ENCODE measurements at places on chromosomes 1 and 21. TPM values are rescaled to one million over a fixed set of nuclear protein-coding genes. Genes with fewer than 3 reads are reported as not detected.

GRCh38 chr1:7012461-7012924 lies 227.2 kb downstream of the CAMTA1 start:
- no peak overlapping the region for H3K4me3 ChIP-seq
- H3K36me3 ChIP-seq = no peaks in the 10 kb centered on the region
- H3K27me3 ChIP-seq = peaks cover 13% of the 10 kb centered on the region
- DNase-seq = no peak

DNA sequence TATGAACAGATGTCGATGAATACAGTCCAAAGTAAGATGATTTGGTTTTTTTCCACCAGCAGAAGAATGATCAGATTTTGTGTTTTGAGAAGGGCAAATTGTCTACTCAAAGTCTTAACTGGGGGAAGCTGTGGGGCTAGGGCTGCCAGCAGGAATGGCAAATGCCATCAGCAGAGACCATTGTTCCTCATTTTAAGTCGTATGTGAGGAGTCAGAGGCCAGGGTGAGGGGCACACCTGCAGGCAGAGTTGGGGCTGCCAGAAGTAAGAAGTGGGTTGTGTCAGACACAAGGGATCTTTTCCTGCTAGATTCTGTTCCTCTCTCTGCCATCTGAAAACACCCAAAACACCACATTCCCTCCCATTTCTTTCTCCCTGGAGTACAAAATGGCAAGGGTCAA lies 8.7 kb downstream of the PARK7 start:
- peaks cover 24% of the 10 kb centered on the region for H3K36me3 ChIP-seq
- no peaks in the 10 kb centered on the region for H3K27me3 ChIP-seq
- DNase-seq = no peak
- no peak overlapping the region for H3K4me3 ChIP-seq
- H3K27ac ChIP-seq = no peak overlapping the region
- H3K4me1 ChIP-seq = peaks cover 9% of the 10 kb centered on the region

GRCh38 chr1:76868154-76868882 lies 1.0 kb downstream of the ST6GALNAC5 start:
- DNase-seq = peak; percentile 58
- peak overlapping the region; percentile 97 for H3K27ac ChIP-seq
- peaks cover 3% of the 10 kb centered on the region for H3K27me3 ChIP-seq
- peaks cover 12% of the 10 kb centered on the region for H3K36me3 ChIP-seq

- no peaks in the 10 kb centered on the region for H3K27me3 ChIP-seq
- no peak overlapping the region for H3K27ac ChIP-seq
- peaks cover 28% of the 10 kb centered on the region for H3K4me1 ChIP-seq
- H3K4me3 ChIP-seq = peak overlapping the region; percentile 53
Observed at GRCh38 chr1:23964790-23965740, 5.4 kb downstream of the PNRC2 start.

- no peak for DNase-seq
- no peaks in the 10 kb centered on the region for H3K36me3 ChIP-seq
- no peaks in the 10 kb centered on the region for H3K4me1 ChIP-seq
- no peaks in the 10 kb centered on the region for H3K27me3 ChIP-seq
Observed at GRCh38 chr1:213669964-213670691, 317.6 kb upstream of the PROX1 start.

The RAB3B gene
- total RNA-seq = 2.4 TPM

DNA sequence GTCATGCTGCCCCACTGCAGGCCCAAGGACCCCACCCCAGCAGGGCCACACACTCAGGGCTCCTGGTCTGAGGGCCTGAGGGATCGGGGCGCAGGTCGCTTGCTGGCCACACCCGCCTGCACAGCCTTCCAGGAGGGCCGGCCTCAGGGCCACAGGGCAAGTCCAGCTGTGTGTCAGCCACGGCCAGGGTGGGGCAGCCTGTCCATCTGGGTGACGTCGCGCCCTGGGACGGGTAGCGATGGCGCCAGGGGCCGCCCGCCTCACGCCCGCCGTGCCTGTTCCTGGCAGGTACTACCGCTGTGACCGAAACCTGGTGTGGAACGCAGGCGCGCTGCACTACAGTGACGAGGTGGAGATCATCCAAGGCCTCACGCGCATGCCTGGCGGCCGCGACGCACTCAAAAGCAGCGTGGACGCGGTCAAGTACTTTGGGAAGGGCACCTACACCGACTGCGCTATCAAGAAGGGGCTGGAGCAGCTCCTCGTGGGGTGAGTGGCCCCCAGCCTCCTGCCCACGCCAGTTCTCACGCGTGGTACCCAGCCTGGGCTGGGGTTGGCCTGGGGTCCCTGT lies 2.5 kb downstream of the COL6A1 start:
- peaks cover 14% of the 10 kb centered on the region for H3K4me1 ChIP-seq
- H3K27me3 ChIP-seq = peaks cover 2% of the 10 kb centered on the region
- peak overlapping the region; percentile 61 for H3K4me3 ChIP-seq
- no peak overlapping the region for H3K27ac ChIP-seq

The CGN gene
- 7.2 TPM for total RNA-seq

- peaks cover 9% of the 10 kb centered on the region for H3K4me1 ChIP-seq
- peaks cover 2% of the 10 kb centered on the region for H3K36me3 ChIP-seq
- no peaks in the 10 kb centered on the region for H3K27me3 ChIP-seq
- no peak overlapping the region for H3K4me3 ChIP-seq
- DNase-seq = no peak
- no peak overlapping the region for H3K27ac ChIP-seq
Observed at GRCh38 chr21:31185663-31186062, 147.4 kb upstream of the KRTAP19-8 start.

DNA sequence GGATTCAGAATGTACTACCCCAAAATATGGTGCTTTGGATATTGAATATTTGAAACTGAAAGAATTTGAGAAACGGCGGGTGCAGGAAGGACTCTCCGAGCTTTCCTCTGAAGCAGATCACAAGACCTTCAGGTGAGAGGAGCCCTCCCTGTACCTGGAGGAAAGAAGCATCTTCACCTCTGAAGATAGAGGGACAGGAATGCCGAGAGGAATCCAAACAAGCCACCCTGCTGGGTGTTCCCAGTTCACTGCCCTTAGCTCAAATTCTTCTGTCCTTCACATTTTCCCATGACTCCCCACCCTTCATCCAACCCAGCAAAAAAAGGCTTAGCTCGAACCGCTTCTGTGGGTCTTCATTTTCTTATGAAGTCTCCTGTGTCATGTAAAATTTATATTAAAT lies 18.2 kb upstream of the PADI2 start:
- H3K36me3 ChIP-seq = no peaks in the 10 kb centered on the region
- no peak for DNase-seq
- H3K4me3 ChIP-seq = no peak overlapping the region
- no peaks in the 10 kb centered on the region for H3K4me1 ChIP-seq
- H3K27me3 ChIP-seq = peaks cover 23% of the 10 kb centered on the region
- H3K27ac ChIP-seq = no peak overlapping the region

- no peak overlapping the region for H3K4me3 ChIP-seq
- peaks cover 38% of the 10 kb centered on the region for H3K4me1 ChIP-seq
- H3K27ac ChIP-seq = no peak overlapping the region
- peaks cover 3% of the 10 kb centered on the region for H3K27me3 ChIP-seq
- no peak for DNase-seq
Observed at GRCh38 chr1:3192361-3192760, 123.4 kb downstream of the PRDM16 start.

DNA sequence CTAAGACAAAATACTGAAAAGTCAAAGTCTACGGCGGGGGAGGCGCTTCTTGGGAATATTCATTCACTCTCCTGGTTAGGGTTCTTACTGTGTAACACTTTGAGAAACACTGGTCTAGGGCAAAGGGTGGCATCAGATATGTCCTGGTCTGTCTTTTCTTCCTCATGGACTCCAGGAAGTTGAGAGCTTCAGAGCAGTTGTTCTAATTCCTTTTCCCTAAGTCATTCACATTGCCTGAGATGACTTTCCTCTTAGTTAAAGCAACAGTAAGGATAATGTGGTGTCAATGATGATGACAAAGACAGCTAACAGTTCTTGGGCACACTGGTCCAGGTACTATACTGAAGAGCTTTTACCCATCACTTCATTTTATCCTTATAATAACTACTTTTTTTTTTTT lies 27.0 kb downstream of the FGGY start:
- H3K36me3 ChIP-seq = peaks cover 9% of the 10 kb centered on the region
- H3K4me1 ChIP-seq = peaks cover 21% of the 10 kb centered on the region

- H3K27me3 ChIP-seq = no peaks in the 10 kb centered on the region
- no peak for DNase-seq
- H3K4me3 ChIP-seq = no peak overlapping the region
- no peak overlapping the region for H3K27ac ChIP-seq
- H3K4me1 ChIP-seq = peaks cover 3% of the 10 kb centered on the region
- no peaks in the 10 kb centered on the region for H3K36me3 ChIP-seq
Observed at GRCh38 chr1:227742738-227743715, 7.8 kb downstream of the SNAP47 start.

All from neural crest cell (in vitro differentiated cells).